ENCODE measurements at places on chromosomes 4 and X. TPM values are rescaled to one million over a fixed set of nuclear protein-coding genes. Genes with fewer than 3 reads are reported as not detected.

Gene PRR32
- total RNA-seq: not detected

GRCh38 chr4:87353592-87353991 lies 30.9 kb upstream of the HSD17B13 start:
- peaks cover 6% of the 10 kb centered on the region for H3K4me1 ChIP-seq
- H3K27me3 ChIP-seq: no peaks in the 10 kb centered on the region
- DNase-seq: no peak
- no peak overlapping the region for H3K4me3 ChIP-seq
- H3K36me3 ChIP-seq: peaks cover 15% of the 10 kb centered on the region
- H3K27ac ChIP-seq: no peak overlapping the region

DNA sequence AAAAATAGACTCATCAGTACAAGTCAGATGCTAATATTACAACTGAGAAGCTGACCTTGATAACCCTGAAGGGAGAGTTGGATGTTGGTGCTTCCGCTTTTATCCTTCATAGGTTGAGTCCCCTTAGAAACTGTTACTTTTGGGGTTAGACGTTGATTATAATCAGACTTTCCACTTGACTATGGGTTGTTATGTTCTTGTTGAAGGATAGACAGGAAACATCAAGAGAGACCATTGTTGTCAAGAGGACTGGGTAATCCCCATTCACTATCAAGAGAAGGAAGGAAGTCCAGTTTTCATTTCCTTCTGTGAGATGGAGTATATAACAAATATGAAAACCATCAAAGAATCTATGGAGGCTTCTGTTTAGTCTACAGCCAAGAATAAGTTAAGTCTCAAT lies 229.9 kb upstream of the AFF2 start:
- H3K27me3 ChIP-seq: no peaks in the 10 kb centered on the region
- no peak overlapping the region for H3K27ac ChIP-seq
- no peaks in the 10 kb centered on the region for H3K36me3 ChIP-seq
- DNase-seq: no peak

Gene ARHGAP36
- total RNA-seq: 0.42 TPM

DNA sequence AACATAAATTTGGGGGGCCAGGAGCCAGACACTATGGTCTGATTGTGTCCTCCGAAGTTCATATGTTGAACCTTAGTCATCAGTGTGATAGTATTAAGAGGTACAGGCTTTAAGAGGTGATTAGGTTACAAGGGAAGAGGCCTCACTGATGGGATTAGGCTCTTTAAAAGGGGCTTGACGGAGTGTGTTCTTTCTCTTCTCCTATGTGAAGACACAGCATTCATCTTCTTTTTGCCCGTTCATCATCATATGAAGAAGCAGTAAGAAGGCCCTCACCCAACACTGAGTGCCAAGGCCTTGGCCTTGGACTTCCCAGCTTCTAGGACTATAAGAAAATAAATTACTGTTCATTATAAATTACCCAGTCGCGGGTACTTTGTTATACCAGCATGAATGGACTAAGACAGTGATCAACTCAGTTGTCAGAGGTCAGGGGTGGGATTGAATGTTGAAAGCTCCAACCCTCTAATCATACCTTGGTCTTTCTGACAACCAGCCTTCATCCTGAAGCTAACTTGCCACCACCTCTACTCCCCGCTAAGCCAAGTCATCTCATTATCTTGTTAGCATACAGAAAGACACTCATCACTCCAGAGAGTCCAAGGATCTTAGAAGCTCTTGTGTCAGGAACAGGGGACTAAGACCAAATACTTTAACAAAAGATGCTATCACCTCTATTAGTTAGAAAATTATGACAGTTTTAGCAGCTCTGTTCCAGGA lies 543.4 kb upstream of the DIPK2B start:
- no peak overlapping the region for H3K4me3 ChIP-seq
- H3K27ac ChIP-seq: no peak overlapping the region
- H3K27me3 ChIP-seq: no peaks in the 10 kb centered on the region
- H3K36me3 ChIP-seq: peaks cover 8% of the 10 kb centered on the region

- H3K4me1 ChIP-seq: peaks cover 1% of the 10 kb centered on the region
- no peak overlapping the region for H3K27ac ChIP-seq
- no peak for DNase-seq
- no peak overlapping the region for H3K4me3 ChIP-seq
- no peaks in the 10 kb centered on the region for H3K27me3 ChIP-seq
These were observed 70.6 kb downstream of the TNIP2 start for GRCh38 chr4:2685541-2685940.

GRCh38 chrX:26409636-26410035 lies 193.7 kb downstream of the MAGEB5 start:
- no peaks in the 10 kb centered on the region for H3K4me1 ChIP-seq
- DNase-seq: no peak
- H3K36me3 ChIP-seq: no peaks in the 10 kb centered on the region
- H3K4me3 ChIP-seq: no peak overlapping the region

Gene MAGEA12
- total RNA-seq: not detected

GRCh38 chr4:23782778-23783437 lies 106.9 kb downstream of the PPARGC1A start:
- DNase-seq: no peak
- H3K4me3 ChIP-seq: no peak overlapping the region
- no peaks in the 10 kb centered on the region for H3K27me3 ChIP-seq

Measured in progenitor cell of endocrine pancreas (in vitro differentiated cells).